Activated T-cell treated with anti-CD3 and anti-CD28 coated beads, Interleukin-2, amount 50 U/mL, for 72 hours (primary cell): ENCODE measurements at places on chromosomes 12 and 14. TPM values are rescaled to one million over a fixed set of nuclear protein-coding genes. Genes with fewer than 3 reads are reported as not detected.

MSI1 gene
- 5.6 TPM for total RNA-seq

ARHGAP5 gene
- 42.8 TPM for total RNA-seq

FLVCR2 gene
- 5.9 TPM for total RNA-seq

BEST3 gene
- total RNA-seq = not detected

RNU6-8 gene
- not detected for total RNA-seq

TMEM263 gene
- 39.7 TPM for total RNA-seq

TBPL2 gene
- not detected for total RNA-seq

RNASE1 gene
- total RNA-seq = not detected

TMEM132D gene
- not detected for total RNA-seq

IL26 gene
- total RNA-seq = 1.6 TPM

RND1 gene
- 4.5 TPM for total RNA-seq

GRCh38 chr14:59844186-59844812 is 26.3 kb downstream of the RTN1 start:
- no peak for DNase-seq

GRCh38 chr14:69848903-69849391 is 30.3 kb upstream of the SMOC1 start:
- DNase-seq = no peak

DNA sequence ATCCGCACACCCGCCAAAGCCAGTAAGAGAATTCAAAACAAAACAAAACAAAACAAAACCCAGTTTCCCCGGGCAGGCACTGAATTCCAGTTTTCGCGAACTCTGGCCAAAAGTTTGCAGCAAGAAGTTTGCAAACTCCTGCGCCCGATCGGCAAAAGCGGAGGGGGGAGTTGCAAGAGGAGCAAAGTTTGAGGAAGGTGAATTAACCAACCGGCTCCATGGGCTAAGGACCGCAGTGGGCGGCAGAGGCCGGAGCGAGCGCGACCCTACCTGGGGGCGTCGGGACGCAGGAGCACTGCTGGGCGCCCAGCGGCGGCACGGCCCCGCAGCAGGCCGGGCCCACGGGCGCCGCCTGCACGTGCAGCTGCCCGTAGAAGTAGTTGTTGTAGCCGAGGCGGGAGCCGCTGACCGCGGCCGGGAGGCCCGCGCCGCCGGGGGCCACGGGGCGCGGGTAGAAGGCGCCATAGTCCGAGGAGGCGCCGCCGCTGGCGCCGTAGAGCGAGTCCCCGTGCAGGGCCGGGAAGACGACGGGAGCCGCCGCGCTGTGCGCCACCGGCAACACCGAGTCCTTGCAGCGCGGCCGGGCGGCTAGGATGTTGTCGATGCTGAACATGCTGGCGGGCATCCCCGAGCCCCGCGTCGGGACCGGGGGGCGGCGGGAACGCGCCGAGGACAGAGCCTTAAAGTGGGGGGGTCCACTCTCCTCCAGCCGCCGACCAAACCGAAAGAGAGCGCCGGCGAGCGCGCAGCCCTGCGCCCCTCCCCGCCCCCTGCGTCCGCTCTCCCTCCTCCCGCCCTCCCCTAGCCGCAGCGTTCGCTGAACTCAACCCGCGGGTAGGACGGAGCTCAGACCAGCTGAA is at the start of gene GSC:
GSC (minus strand) TSS at position 723 of the 860 bp plus-strand sequence; CDS start at position 625, 98 bp downstream.
- peak; percentile 38 for DNase-seq

GRCh38 chr12:122851820-122852219 is 16.6 kb downstream of the HIP1R start:
- DNase-seq = no peak

- DNase-seq = no peak
These were observed 10.8 kb downstream of the TMEM52B start for GRCh38 chr12:10189653-10190052.

- DNase-seq = no peak
These were observed 7.7 kb upstream of the DCP1B start for GRCh38 chr12:2011643-2012607.

DNA sequence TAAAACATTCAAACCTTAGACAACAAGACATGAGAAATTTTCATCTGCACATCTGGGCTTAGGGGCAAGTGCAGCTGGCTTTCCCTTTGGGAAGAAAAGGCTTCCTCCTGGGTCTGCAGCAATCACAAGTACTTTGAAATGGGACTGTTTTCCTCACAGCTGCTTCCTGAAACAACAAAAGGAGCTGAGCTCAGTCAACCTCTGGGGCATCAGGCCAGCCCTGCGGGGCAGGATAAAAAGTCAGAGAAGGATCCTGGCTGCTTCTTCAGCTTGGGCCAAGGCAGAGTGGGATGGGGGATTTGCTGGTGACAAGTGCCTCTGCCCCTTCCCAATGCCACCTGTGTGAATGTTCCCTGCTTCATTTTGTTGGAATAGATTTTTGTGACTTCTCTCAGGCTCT is 16.2 kb upstream of the SDR39U1 start:
- no peak for DNase-seq

- no peak for DNase-seq
These were observed 707.7 kb upstream of the NOVA1 start for GRCh38 chr14:27305441-27305945.

- no peak for DNase-seq
These were observed 177.3 kb downstream of the BMP4 start for GRCh38 chr14:53779301-53779700.

GRCh38 chr12:111586986-111587385 is 12.1 kb downstream of the ATXN2 start:
- DNase-seq = no peak

- no peak for DNase-seq
These were observed 160.3 kb upstream of the FKBP4 start for GRCh38 chr12:2634471-2634870.

DNA sequence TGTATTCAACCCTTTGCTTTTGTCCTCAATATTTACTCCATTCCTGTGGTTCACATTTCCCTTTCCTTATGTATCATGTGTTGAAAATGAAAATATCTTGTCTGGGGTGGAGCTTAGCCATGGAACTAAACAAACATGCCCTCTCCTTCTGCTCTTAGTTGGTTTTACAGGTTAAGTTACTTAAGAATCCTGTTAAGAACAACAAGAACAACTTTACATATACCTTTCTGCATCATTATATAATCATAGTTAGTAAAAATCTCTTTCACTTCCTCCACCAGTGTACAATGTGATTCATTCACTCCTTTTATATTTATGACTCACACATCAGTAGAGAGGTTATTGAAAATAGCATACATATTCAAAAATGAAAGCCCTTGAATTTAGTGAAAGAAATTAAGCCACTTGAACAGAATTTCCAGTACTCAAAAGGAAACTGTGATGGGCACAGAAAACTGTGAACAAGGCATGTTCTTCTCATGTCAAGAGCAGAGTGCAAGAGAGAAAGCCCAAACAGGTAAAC is 307.7 kb downstream of the CCDC91 start:
- peak; percentile 4 for DNase-seq

DNA sequence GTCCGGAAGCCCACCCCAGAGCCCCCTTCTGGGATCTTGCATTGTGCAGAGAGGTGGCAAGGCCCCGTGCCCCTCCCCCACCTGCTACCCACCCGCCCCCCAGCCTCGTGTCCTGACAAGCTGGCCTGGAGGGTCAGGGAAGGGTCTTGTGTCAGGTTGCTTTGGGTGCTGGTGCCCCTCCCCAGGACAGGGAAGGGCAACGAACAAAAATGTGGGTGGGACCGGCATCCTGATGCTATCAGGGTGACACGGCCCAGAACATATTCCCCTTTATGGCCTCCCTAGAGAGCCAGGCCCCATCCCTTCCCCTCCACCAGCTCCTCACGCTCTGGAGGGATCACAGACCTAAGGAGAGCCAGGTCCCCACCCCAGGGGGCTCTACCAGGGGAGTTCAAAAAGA is 38.7 kb upstream of the TMEM179 start:
- no peak for DNase-seq

GRCh38 chr14:85453401-85454225 is 76.3 kb upstream of the FLRT2 start:
- no peak for DNase-seq

- no peak for DNase-seq
These were observed 42.6 kb downstream of the BEGAIN start for GRCh38 chr14:100544506-100545141.

GRCh38 chr14:93009471-93010129 is 86.7 kb downstream of the CHGA start:
- no peak for DNase-seq

- peak; percentile 71 for DNase-seq
These were observed 12.9 kb downstream of the SPRYD3 start for GRCh38 chr12:53065975-53066931.

DNA sequence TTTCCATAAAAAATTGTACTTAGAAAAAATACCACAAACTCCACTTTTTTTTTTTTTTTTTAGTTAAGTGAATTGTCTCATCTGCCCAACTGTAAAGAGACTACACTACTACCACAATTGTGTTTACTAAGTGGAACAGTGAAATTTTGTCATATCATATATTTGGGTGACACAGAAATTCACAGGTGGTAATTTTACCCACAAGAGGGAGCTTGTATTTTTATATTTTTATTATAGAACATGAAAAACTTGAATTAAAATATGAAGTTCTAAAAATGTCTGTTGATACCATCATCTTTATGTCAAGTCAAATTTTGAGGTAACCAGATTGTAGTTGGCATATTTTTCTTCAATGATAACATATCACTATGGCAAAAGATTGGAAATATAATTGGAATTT is 329.4 kb upstream of the SOX5 start:
- DNase-seq = no peak

DNA sequence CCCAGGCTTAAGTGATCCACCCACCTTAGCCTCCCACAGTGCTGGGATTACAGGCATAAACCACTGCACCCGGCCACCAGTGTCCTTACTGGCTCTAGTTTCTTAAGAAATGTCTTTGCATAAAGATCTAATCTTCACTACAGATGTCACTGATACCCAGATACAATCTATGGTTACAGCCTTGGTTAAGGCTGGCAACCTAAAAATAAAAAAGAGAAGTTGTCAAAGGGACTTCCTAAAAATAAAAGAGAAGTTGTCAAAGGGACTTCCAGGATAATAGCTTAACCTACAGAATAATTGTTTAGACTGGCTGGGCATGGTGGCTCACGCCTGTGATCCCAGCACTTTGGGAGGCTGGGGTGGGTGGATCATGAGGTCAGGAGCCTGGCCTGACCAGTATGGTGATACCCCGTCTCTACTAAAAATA is 27.6 kb downstream of the ETFBKMT start:
- DNase-seq = no peak

DNA sequence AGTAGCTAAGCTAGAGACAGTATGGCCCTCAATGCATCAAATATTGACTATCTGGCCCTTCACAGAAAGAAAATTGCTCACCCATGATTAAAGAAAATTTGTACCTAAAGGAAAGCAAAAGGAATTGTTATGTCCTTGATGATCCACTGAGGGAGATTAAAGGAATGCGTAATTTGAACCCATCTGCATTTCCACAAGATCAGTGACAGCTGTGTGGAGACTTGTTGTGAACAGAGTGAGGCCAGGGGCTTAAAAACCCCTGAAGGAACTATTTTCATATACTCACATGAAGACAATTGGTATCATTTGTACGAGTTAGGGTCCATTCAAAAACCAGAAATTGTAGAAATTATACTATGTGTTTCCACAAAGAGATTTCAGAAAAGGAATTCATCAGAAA is 1908.1 kb upstream of the SEL1L start:
- no peak for DNase-seq

DNA sequence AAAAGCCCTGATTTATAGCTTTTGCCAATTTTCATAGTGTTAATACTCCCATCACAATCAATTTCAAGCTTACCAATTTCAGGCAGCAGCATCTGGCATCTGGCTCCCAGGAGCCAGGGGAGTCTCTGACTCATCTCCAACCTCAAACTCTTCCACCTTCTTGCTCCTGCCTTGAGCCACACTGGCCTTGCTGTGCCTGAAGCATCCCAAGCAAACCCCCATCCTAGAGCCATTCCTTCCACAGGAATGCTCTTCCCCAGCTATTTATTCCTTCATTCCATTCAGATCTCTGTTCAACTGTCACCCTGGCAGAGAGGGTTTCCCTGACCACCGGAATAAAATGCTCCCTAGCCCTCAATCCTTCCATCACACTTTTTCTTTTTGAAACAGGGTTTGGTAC is 13.9 kb upstream of the PPP1CC start:
- no peak for DNase-seq

DNA sequence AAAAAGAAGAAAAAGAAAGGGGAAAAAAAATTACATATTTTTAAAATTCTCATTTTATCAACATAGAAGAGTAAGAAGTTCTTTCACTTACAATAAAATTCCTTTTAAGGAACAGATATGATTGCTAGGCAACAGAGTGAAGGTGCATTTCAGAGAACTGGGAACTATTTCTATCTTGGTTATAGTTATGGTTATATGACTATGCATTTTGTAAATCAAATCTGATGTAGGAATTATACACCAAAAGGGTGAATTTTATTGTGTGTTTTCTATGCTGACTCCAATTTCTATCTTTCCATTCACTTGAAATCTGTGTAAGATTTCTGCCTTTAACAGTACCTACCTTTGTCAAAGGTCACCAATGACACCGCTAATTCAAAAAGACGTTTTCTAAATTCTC is 50.1 kb downstream of the HNRNPC start:
- DNase-seq = no peak

GRCh38 chr12:120453977-120454376 is 7.7 kb downstream of the GATC start:
- no peak for DNase-seq

DNA sequence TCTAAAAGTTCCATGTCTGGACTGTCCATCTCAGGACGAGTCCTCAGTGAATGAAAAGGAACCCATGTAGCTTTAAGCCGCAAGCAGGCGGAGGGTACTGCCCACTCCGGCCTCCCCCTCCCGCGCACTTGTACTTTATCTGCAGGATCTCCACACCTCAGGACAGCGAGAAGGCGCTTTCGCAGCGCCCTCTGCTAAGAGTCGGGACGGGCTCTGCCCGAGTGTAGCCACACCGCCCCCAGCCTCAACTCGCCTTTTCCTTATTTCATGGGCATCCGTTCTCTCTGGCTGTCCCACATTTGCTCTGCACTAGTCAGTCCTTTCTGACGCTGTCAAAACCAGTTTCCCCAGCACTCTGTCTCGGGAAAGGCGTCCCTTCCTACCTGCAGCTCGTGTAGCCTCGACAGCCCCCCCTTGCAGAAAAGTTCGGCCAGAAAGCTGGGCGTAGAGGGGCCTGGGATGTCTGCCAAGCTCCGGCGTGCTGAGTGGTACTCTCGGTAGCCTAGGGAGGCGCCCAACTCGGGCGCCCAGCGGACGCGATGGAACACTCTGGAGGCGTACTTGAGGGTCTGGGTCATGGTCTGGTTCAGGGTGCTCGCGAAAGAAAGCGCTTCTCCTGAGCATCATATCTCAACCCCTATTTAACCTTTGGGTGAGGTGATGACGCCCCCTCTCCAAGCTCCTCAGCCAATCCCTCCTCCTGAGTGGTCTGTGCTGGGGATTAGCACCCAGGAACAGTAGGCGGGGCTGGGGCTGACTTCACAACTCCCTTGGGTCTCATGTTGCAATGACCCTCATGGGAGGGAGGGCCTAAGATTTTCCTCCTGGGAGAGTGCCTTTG is at the start of gene CYP27B1:
CYP27B1 (minus strand) TSS at position 615 of the 841 bp plus-strand sequence; CDS start at position 578, 37 bp downstream.
- peak; percentile 30 for DNase-seq

- DNase-seq = no peak
These were observed 4.2 kb downstream of the TBK1 start for GRCh38 chr12:64456119-64456518.

GRCh38 chr14:44453433-44454171 is 53.5 kb downstream of the FSCB start:
- DNase-seq = no peak
